ENCODE measurements at places on chromosomes 1 and 21.

- no peak for DNase-seq
These were observed 174.2 kb downstream of the PTPRU start for GRCh38 chr1:29410476-29410875.

DNA sequence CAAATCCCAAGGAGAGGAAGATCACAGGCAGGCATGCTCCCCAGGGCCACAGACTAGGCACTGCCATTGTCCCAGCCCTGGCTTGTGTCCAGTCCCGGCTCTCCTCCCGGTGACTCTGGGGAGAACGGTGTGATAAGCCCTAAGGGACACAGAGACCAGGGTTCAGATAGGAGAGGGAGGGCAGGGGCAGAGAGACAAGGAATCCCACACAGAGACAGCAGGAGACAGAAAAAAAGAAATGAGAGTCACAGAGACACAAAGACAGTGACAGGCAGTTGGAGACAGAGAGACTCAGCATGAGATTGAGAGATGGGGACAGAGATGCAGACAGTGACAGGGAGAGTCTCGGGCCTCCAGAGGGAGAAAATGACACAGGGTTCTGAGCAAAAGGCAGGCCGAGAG lies 361 bp downstream of the INSRR start:
- no peak for DNase-seq

GRCh38 chr1:107883562-107883961 lies 81.4 kb downstream of the VAV3 start:
- no peak for DNase-seq

GRCh38 chr1:38297842-38298241 lies 251.2 kb upstream of the POU3F1 start:
- DNase-seq, result no peak

DNA sequence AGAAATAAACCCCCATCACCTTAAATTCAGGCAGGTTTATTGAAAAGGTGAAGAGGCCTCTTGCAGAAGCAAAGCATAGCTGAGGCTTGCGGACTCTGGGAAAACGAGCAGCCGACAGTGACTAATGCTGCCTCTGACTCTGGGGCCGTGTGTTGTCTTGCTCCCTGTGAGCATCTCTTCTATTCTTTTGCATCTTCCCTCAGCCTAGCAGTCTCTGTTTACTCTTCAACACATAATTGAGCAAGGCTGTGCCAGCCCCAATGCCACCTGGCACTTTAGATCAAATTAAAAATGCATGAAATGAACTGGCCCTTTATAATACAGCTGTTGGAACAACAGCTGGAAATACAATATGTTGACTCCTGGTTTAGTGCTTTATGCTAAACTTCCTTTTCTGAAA lies 18.4 kb upstream of the REG4 start:
- no peak for DNase-seq

DNA sequence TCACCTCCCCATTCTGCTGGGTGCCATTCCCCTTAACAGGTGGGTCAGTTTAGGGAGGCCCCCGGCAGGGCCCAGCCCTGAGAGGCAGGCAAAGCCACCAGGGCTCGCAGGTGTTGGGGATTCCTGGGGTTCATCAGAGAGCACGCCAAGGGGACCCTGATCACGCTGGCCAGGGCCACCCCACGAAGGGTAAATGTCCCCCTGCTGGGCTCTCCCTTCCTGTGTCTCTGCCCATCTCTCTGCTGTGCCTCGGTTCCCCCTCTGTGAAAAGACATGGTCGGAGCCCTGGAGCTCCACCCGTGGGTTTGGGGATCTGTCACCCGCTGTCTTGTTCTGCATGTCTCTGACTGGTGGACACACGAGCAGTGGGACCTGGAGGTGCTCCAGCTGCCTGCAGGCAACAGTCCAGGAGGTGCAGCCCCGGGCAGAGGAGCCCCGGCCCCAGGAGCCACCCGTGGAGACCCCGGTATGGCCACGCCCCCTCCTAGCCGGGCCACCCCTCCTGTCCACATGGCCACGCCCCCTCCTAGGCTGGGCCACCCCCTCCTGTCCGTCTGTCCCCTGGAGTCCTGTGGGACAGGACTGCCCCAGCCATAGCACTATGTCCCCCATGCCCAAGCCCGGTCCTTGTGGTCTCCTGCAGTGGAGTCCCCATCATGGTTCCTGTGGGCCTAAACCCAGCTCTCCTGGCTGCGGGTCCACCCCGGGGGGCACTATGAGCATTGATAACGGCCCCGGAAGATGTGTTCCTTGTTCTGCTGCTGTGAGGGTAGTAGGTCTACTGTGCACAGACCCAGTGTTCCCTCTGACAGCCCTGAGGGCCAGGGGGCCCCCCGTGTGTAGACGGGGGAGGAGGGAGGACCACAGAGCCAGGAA lies 6.5 kb downstream of the AIRE start:
- DNase-seq, result no peak

DNA sequence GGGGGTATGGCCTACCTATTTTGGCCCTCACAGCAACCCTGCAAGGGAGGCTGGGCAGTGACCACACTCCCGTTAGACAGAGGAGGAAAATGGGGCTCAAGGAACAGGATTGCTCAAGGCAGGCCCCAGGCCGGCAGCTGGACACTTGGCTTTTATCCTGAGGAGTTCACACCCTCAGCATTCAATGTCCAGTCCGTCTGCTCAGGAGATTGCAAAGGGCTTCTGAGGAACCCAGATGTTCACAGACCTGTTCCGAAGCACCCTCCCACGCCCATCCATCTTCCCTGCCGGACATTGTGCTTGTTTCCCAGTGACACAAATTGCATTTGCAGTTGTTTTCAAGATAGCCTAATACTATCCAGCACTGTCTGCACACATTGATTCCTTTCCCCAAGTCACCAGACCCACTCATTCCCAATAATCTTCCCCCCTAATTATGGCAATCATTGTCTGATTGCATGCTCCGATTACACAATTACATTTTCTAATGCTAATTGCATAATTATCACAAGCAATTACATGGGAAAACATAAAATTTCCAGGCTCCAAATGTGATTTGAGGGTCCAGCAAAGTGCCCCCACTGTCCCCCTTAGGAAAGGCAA lies 4.3 kb upstream of the UBL4B start:
- DNase-seq, result no peak

GRCh38 chr1:921011-921837 lies 2.5 kb upstream of the SAMD11 start:
- DNase-seq, result no peak

- DNase-seq, result no peak
These were observed 9.4 kb upstream of the FMO3 start for GRCh38 chr1:171081314-171081753.

DNA sequence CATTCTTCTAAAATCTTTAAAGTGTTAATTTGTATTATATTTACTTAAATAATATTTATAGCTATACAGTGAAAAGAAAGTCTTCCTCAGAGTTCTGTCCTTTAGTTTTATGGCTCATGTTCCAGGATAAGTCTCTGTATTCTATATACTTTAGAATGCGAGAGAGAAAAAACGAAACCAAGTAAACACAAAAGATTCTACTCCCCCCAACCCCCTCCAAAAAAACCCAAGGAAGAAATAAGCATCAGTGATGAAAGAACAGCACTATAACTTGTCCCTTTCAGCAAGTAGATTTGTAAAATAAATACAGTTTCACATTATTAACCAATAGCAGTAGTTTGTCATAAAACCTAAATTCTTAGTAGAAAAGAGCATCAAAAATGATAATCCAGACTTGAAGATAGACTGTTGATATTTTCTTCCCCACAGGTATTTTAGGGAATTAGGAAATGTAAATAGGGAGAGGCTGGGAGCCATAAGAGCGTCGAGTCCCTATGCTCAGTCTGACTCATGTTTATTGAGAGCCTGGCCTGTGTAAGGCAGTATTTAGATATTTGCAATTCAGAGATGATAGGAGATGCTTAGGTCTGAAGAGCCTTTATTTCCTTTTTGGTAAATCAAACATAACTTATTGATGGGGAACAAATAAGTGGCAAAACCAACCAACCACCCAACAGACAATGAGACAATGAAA lies 35.5 kb downstream of the CDC14A start:
- no peak for DNase-seq

DNA sequence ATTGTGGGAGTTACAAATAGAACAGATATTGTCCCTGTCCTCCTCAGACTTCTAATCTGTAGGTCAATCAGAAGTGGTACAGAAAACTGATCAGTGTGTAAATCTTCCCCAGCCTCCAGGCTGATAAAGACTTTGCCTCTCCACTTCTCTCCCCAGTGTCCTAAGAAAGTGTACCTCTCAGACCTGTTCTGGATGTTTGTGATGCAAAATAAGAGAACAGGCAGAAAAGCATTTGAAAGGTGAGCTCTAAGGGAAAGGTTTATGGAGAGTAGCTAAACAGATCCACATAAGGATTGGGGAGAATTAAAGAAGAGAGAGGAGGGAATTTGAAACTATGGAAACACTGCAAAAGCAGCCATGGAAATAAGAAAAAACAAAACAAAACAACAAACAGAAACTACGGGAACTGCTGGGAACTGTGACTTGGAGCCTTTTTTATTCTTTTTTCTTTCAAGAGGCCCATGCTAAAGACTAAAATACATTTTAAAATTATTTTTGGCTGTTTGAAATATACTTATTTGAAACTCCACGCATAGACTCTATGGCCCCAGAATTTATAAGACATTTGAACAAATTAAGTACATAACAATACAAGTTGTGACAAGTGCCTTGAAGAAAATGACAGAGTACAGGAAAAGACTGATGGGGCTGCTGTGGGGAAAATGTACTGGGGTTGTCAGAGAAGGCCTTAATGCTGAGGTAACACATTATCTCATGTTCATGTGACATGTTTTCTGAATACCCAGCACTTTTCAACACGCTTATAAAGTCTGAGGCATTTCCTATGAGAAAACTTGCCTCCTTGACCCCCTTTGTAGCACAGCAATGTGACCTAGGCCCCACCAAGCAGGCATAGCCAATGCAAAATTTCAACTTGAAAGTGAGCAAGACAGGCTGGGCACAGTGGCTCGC lies 51.2 kb downstream of the TRAF5 start:
- DNase-seq, result no peak

DNA sequence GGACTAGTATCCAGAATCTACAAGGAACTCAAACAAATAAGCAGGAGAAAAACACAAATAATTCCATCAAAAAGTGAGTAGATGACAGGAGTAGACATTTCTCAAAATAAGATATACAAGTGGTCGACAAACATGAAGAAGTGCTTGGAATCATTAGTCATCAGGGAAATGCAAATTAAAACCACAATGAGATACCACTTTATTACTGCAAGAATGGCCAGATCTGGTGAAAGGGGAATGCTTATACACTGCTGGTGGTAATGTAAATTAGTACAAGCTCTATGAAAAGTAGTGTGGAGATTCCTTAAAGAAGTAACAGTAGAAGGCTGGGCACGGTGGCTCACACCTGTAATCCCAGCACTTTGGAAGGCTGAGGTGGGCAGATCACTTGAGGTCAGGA lies 73.8 kb downstream of the POU2F1 start:
- no peak for DNase-seq

DNA sequence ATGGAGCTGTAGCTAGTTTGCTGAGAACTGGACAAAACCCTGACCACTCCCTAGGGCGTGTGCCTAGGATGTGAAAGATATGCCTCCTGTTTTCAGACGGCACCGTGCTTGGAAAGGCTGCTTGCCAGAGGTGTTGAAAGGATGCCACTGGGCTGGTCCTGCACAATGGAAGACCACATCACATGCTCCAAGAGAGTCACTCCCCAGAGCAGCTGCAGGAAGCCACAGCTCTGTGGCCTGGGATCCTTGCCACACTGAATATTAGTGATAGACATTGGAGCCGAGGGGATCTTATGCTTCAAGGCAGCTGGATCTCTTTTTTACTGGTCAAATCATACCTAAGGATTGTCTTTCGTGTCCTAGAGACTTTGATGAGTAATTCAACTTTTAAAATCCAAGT lies 6.6 kb upstream of the APP start:
- DNase-seq, result no peak

GRCh38 chr1:244757091-244757939 lies 78.1 kb upstream of the COX20 start:
- peak; percentile 12 for DNase-seq

DNA sequence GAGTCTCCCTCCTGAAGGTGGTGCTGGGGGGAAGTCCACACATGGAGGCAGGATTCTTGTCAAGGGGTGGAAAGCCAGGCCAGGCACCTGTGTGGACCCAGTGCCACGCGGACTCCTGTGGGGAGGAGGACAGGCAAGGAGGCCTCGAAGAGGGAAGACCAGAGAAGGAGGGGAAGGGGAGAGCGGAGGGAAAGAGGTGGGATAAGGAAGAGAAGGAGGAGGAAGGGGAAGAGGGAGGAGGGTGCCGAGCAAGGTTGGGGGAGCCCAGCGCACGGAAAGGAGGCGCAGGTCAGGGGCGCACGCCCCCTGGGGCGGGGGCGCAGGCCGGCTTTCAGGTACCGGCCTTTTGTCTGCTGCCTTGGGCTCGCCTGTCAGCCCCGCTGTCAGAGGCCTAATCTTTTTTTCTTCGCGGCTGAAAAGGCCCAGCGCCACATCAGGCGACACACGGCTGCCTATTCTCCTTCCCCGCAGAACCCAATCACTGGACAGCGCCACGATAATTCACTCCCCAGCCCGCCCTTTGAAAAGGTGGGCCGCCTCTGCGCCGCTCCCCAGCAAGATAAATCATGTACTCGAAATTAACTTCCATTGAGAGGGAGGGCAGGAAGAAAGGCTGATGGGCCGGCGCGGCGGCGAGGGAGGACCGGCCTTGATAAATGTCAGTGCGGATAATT lies 42.5 kb downstream of the PRDM16 start:
- DNase-seq, result no peak

- no peak for DNase-seq
These were observed 34.9 kb upstream of the GADD45A start for GRCh38 chr1:67650061-67650460.

DNA sequence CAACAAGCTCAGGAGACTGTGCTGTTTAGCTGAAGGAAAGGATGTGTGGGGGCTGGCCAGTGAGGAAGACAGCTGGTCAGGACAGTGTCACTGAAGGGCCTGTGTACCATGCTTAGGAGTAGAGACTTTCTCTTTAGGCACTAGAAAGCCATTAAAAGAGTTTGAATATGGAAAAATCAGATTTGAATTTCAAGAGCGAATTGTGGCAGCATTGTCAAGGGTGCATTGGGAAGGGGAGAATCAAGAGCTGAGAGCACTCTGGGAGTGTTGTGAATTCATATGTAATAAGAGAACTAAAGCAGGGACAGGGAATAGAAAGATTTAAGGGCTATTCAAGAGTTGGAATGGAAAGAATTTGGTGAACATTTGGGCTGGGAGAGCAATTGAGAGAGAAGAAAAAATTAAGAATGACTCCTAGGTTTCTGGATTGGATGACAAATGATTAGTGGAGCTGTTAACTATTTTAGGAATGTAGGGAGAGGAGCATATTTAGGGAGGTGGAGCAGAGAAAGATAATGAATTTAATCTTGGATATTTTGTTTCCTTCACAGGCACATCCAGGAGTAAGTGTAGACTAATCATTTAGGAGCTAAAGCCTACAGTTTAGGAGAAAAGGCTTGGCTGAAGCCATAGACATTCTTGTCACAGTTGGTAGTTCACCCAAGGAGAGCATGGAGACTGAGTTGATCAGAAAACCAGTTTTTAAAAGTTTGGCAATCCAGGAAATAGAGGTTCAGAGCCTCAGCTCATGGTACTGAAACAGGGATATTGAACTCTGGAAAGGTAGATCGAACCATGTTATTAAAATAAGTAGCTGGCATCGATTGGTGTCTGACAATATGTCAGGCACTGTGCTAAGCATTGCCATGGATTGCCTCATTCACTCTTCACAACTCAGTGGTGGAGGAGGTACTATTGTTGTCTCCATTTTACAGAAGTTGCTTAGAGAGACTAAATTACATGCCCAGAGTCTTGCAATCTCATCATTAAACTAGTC lies 23.1 kb upstream of the TOR3A start:
- DNase-seq, result no peak

Data from prostate gland (tissue), 2 donors.